ENCODE measurements at places on chromosomes 7 and 10. TPM values are rescaled to one million over a fixed set of nuclear protein-coding genes. Genes with fewer than 3 reads are reported as not detected.

The TMEM236 gene
- 0.10 TPM for total RNA-seq

GRCh38 chr7:101723835-101724234, 93.6 kb upstream of the CUX1 start:
- no peak for DNase-seq

The ENTPD1 gene
- 0.52 TPM for total RNA-seq

The SFTPA1 gene
- total RNA-seq: not detected

The EGFR gene
- 97.1 TPM for total RNA-seq

GRCh38 chr7:10429031-10429430, 544.6 kb upstream of the PHF14 start:
- DNase-seq: no peak

The GIMAP1 gene
- not detected for total RNA-seq

DNA sequence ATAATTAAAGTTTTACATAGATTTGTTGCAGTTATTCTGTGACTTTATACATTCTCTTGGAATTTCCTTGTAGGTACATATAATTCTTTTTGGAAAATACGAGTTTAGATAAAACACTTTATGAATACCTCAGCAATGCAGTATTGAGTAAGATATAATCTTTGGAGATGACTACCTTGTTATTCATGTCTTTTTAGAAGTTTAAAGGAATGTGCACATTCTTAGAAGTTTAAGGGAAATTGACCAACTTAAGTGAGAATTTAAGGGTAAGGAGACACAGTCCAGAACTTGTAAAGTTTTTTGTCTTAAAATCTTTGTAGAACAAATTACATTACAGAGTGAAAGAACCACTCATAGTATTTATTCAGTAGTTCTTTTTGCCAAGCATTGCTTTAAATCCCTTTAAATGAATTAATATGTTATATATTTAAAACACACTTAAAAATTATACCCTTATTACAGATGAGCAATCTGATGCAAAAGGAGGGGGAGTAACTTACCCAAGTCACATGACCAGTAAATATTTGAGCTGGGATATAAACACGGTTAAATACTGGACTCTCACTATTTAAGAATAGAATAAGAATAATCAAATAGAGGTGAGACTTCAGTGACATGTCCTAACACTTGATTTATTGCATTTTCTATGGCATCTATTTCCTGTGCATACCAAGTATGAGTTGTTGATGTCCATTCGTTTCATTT, 139.5 kb upstream of the FERD3L start:
- no peak for DNase-seq

DNA sequence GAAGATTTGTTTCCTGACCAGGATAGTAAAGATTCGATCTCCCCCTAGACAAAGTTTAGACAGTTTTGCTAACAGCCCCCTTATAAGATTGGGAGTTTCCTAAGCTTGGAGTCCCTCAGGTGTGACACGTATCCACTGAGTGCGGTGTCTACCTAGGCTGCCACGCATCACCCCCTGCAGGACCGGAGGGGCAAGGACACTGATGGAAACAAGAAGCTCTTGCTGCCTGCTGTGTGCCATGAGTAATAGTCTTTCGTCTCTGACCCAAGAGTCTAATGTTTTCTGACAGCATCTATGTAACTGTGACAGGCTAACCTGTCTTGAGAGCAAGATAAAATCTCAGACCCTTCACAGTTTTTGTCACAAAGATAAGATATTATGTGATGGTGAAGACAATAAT, 173.5 kb downstream of the SEMA3E start:
- DNase-seq: no peak

The ITPRID1 gene
- total RNA-seq: not detected

The HELLS gene
- 18.9 TPM for total RNA-seq

DNA sequence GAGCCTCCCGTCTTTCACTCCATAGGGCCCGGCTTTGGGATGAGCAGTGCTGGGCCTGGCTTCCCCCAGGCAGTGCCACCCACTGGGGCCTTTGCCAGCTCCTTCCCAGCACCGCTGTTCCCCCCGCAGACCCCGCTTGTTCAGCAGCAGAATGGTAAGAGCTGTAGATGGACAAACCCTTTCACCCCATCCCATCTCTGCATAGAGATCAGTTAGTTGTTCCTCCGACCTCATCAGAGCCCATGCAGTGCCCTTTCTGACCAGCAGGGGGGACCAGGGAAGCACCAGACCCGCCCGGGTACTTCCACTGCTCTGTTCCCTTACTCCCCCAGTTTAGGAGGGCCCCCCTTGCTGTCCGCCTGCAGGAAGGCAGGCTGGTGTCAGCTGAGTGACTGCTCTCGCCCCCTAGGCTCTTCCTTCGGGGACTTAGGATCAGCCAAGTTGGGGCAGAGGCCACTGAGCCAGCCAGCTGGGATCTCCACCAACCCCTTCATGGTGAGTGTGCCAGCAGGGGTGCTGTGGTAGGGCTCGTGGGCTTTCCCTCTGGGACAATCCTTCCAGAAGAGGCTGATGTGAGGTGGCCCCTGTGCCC, 9.8 kb downstream of the SAP25 start:
- no peak for DNase-seq

- DNase-seq: no peak
Observed at GRCh38 chr10:59880971-59881510, 25.3 kb downstream of the CCDC6 start.

- DNase-seq: no peak
Observed at GRCh38 chr7:96452146-96452545, 130.2 kb upstream of the SLC25A13 start.

GRCh38 chr7:98841179-98841997, 28.4 kb downstream of the TMEM130 start:
- peak; percentile 94 for DNase-seq

DNA sequence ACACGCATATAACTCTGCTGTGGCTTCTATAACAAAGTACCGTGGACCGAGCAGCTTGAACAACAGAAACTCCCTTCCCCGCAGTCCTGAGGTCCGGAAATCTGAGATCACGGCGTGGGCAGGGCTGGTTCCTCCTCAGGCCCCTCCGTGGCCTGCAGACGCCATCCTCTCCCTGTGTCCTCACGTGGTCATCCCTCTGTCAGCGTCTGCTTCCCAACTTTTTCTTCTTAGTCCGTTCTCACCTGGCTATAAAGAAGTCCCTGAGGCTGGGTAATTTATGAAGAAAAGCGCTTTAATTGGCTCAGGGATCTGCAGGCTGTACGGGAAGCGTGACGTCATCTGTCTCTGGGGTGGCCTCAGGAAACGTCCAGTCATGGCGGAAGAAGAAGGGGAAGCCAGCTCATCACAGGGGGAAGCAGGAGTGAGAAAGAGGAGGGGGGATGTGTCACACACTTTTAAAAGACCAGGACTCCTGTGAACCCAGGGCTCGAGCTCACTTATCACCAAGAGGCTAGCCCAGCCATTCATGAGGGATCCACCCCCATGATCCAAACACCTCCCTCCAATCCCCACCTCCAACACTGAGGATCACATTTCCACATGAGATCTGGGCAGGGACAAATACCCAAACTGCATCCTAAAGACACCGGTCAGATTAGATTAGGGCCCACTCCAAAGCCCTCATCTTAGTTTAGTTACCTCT, 91.2 kb upstream of the INSIG1 start:
- peak; percentile 86 for DNase-seq

The PDE6C gene
- not detected for total RNA-seq

GRCh38 chr10:100348389-100348927, 1.4 kb downstream of the SCD start:
- peak; percentile 73 for DNase-seq

GRCh38 chr7:132390705-132391104, 185.6 kb downstream of the PLXNA4 start:
- DNase-seq: peak; percentile 13

The GBF1 gene
- 22.4 TPM for total RNA-seq

GRCh38 chr7:128122576-128123290, 91.5 kb upstream of the LRRC4 start:
- DNase-seq: peak; percentile 65

- peak; percentile 22 for DNase-seq
Observed at GRCh38 chr7:37920849-37921805, 687 bp downstream of the EPDR1 start.

- DNase-seq: no peak
Observed at GRCh38 chr10:50439187-50439586, 184.6 kb downstream of the SGMS1 start.

- no peak for DNase-seq
Observed at GRCh38 chr10:131115321-131115720, 196.2 kb downstream of the TCERG1L start.

DNA sequence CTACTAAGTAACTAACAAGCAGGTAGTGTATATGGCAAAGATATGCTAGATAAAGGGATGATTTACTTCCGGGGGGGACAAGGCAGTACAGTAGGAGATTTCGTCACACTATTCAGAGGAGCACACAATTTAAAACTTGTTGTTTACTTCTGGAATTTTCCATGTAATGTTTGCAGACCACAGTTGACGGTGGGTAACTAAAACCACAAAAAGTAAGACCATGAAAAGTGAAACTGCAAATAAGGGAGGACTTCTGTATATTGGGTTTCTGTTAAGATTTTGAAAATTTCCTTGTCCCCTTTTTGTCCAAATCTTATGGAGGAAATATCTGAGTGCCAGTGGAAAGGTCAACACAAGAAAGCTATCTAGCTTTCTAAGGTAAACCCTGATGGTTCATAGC, 170.0 kb downstream of the ELAPOR2 start:
- no peak for DNase-seq

The ST8SIA6 gene
- 0.17 TPM for total RNA-seq

- no peak for DNase-seq
Observed at GRCh38 chr10:70692043-70692603, 19.8 kb downstream of the ADAMTS14 start.

- no peak for DNase-seq
Observed at GRCh38 chr10:84957427-84957826, 629.0 kb downstream of the CCSER2 start.

The ODAD2 gene
- total RNA-seq: 1.2 TPM

- no peak for DNase-seq
Observed at GRCh38 chr7:10940704-10941355, 32.8 kb upstream of the PHF14 start.

The PDK4 gene
- 1.9 TPM for total RNA-seq

- DNase-seq: peak; percentile 11
Observed at GRCh38 chr10:23535381-23535780, 96.5 kb downstream of the OTUD1 start.

- no peak for DNase-seq
Observed at GRCh38 chr7:117780832-117781231, 92.4 kb downstream of the CTTNBP2 start.

DNA sequence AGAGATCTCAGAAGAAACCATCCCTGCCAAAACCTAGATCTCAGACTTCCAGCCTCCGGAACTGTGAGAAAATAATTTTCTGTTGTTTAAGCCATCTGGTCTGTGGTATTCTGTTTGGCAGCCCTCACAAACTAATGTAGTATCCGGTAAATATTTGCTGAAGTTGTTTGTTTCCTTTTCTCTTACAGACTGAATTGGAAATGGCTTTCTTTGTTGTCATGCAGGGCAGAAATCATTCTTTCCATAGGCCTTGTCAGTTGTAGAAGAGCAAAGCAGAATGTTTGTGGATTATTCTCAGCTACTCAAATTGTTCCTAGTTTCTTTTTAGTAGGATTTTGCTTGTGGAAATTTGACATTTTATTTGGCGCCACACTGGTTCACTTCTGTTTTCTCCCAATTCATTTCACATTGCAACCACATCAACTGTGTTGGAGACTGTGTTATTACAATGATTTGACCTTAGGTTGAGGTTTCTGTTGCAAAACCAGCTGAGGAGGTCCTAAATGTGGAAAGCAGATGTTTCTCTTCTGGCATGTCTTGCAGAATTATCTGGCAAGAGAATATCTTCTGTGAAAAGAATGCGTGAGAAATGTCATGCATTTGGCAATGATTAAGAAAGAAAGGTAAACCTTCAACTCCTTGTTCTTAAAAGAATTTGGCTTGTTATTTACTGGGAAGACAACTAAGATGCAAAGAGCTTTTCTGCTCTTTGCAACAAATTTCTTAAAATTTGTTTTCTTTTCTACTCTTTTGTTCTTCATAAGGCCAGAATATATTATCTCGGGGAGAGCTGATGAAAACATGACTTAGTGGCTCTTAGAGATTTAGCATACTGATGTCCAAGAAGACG, 25.8 kb downstream of the ACTA2 start:
- peak; percentile 76 for DNase-seq

The ZNF804B gene
- not detected for total RNA-seq

DNA sequence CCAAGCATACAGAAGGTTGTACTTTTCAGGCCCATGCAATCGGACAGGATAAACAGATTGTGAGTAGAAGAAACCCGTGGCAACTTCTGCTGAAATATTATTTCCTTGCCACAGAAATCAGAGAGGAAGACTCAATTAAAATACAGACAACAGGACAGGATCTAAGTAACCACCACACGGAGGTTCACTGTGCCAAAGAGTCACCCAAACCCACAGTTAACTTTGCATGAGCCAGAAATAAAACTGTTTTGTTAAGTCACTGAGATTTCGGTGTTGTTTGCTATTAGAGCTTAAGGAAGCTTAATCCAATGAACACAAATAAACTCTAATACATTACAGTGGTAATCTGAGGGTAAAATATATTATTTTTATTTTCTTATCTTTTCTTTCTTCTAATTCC, 14.0 kb downstream of the PNPLA8 start:
- no peak for DNase-seq

DNA sequence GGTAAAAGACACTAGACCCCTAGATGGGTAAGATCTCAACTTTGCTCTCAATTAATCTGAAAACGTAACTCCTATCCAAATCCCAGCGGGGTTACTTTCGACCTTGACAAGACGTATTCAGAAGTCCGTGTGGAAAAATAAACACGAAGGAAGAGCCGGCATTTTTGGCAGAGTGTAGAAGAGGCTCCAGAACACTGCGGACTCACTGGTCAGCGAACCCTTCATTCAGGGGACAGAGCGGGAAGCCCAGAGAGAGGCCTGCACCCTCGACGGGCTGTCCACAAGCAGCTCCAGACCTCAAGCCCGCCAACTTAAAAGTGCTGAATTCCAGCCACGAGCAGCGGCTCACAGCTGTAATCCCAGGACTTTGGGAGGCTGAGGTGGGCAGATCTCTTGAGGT, 54.7 kb downstream of the DPYSL4 start:
- no peak for DNase-seq

DNA sequence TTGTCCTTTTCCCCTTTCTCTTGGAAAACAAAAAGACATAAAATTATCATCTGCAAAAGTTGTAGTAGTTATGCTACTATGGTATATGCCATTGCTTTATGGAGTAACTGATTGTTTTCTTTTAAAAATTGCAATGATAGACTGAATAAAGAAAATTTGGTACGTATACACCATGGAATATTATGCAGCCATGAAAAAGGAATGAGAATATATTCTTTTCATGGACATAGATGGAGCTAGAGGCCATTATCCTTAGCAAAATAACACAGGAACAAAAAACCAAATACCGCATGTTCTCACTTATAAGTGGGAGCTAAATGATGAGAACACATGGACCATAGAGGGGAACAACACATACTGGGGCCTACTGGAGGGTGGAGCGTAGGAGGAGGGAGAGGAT, 538.8 kb downstream of the PLXDC2 start:
- no peak for DNase-seq

The SFRP4 gene
- total RNA-seq: 2.4 TPM
